ENCODE measurements at places on chromosomes 7 and 10. TPM values are rescaled to one million over a fixed set of nuclear protein-coding genes. Genes with fewer than 3 reads are reported as not detected.

DNA sequence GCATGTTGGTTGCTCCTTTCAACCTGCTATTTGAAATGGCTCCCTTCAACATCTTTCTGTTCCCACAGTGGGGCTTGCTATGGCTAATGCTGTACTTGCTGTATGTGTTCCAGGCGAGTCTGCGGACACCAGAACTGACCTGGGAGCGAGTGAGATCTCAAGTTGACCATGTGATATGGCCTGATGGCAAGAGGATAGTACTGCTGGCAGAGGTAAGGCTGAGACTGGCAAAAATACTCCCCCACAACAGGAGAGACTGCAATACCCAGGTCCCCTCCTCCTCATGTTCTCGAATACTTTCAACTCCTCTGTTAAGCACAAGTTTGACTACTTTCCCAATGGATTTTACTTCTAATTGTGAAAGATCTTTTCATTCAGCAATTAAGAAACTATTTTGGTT is 11.5 kb upstream of the STRIP2 start:
- H3K27ac ChIP-seq: no peak overlapping the region
- no peak for DNase-seq
- H3K4me1 ChIP-seq: no peaks in the 10 kb centered on the region
- H3K36me3 ChIP-seq: no peaks in the 10 kb centered on the region

- no peak overlapping the region for H3K27ac ChIP-seq
- DNase-seq: no peak
- no peaks in the 10 kb centered on the region for H3K36me3 ChIP-seq
- no peak overlapping the region for H3K4me3 ChIP-seq
- H3K4me1 ChIP-seq: peaks cover 12% of the 10 kb centered on the region
These were observed 191.9 kb downstream of the MAD1L1 start for GRCh38 chr7:2040893-2041270.

Gene SLIT1
- 0.49 TPM for total RNA-seq

DNA sequence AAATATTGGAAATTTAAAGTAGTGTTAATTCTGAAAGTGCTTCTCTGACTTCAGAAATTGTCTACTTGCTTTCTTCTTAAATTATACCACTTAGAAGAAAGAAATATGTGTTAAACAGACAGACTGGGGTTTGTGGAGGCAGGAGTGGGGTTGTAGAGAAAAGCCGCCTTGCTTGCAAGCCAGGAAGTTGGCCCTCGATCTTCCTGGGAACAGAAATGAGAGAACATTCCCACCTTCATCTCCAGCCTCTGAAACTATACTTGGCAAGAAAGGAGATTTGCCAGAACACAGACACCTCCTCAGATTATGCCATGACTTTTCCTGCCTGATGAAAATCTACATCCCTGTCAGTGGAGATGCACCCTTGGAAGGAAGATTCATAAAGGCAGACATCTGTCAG is 171.2 kb upstream of the CHRM2 start:
- DNase-seq: no peak
- no peak overlapping the region for H3K4me3 ChIP-seq
- no peak overlapping the region for H3K27ac ChIP-seq
- H3K27me3 ChIP-seq: no peaks in the 10 kb centered on the region
- no peaks in the 10 kb centered on the region for H3K36me3 ChIP-seq

- no peak overlapping the region for H3K4me3 ChIP-seq
- H3K4me1 ChIP-seq: no peaks in the 10 kb centered on the region
- no peak overlapping the region for H3K27ac ChIP-seq
- H3K27me3 ChIP-seq: no peaks in the 10 kb centered on the region
- DNase-seq: no peak
- H3K36me3 ChIP-seq: no peaks in the 10 kb centered on the region
These were observed 56.3 kb downstream of the CRTAC1 start for GRCh38 chr10:97974100-97974499.

Gene CARD11
- 2.9 TPM for total RNA-seq

Gene CYP3A4
- total RNA-seq: not detected

DNA sequence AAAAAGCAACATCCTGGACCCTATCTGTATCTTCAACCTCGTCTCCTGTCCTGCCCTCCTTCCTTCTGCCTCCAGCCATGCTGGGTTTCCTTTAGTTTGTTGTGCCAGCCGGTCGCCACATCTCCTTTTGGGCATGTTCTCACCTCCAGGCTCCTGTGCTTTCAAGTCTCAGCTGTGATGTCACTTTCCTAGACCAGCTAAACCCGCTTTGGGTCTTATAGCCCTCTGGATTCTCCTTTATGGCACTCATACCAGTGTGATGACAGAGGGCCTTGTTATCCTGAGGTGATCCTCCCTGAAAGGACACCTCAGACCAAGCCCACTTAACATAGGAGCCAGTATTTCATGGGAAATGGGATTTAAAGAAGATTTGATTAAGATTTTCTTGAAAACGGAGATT is 108.6 kb downstream of the EMX2 start:
- no peaks in the 10 kb centered on the region for H3K4me1 ChIP-seq
- DNase-seq: no peak
- H3K36me3 ChIP-seq: no peaks in the 10 kb centered on the region
- H3K27ac ChIP-seq: no peak overlapping the region
- no peak overlapping the region for H3K4me3 ChIP-seq

Gene STEAP2
- 32.2 TPM for total RNA-seq

DNA sequence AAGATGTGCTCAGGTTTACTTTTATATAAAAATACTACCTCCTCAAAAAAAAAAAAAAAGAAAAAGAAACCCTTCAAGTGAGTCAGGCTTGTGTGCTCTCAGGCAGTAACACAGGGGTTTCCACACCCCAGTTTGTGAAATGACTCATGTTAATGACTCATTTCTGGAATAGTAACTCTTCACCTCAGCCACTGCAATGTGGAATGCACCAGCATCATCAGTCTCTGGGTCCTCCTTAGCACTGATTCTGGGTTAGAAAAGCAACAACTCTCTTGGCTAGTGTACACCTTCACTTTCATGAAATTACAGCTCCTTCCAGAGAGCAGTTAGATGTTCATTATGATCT is 110.6 kb downstream of the EMX2 start:
- H3K27me3 ChIP-seq: no peaks in the 10 kb centered on the region
- no peak for DNase-seq
- H3K36me3 ChIP-seq: no peaks in the 10 kb centered on the region
- H3K4me3 ChIP-seq: no peak overlapping the region

DNA sequence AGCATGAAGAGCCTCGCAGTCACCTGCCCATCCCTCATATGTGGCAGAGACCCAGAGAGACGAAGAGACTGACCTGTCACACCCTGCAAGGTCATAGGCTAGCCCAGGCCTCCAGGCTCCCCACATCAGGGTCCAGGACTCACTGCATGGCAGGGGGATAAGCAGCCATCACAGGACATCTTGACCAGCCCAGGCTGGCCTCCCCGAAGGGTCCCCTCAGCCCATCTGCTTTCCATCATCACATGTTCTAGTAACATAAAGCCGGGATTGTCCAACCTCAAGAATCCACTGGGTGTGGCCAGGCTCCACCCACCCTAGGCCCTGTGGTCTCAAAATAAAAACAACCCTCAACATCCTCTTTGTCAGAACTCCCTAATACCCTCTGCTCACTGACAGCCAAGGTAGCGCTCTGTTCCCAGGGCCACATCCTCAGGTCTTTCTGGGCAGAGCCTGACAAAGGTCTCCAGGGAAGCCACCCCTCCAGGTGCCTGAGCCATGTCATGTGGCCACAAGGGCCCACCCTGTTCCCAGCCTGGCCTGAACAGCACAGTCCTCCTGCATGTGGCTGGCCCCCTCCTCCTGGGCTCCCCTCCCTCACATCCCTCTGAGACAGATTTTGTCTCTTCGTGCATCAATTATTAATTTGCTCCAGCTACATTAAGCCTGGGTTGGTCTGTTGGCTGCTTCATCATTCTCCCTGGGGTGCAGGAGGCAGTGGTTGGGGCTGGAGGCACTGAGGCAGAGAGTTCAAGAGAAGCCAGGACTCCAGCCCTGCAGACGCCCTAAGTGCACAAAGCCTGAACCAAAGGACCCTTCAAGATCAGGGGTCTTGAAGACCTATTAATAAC is 131.8 kb upstream of the UNC5B start:
- H3K4me1 ChIP-seq: peaks cover 11% of the 10 kb centered on the region
- no peak overlapping the region for H3K27ac ChIP-seq
- DNase-seq: peak; percentile 79
- no peak overlapping the region for H3K4me3 ChIP-seq
- no peaks in the 10 kb centered on the region for H3K36me3 ChIP-seq
- no peaks in the 10 kb centered on the region for H3K27me3 ChIP-seq

DNA sequence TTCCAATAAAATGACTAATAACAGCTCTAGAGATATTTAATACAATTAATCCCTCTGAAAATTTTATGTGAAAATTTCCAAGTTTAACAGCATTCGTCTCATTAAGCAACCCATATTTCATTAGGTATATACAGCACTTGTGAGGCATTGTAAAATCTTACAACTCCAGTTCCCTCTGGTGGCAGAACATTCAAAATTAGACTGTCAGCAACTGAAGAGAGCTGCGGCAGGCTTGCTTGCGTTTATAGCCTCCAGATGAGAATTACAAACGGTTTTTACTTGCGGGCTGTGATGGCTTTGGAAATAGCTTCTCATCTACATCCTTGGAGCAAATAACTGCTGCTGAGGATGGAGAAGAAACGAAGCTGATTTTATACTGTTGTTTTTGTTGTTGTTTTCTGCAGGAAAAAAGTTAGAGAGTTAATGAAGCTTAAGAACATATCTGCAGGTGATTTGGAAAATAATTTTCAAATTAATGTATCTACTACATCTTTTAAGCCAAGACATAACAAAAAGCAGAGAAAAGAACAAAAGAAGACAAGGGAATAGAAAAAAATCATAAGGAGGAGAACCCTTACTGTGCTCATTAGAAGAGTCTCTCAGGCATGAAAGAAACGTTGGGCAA is 171.3 kb downstream of the MAGI2 start:
- no peaks in the 10 kb centered on the region for H3K4me1 ChIP-seq
- DNase-seq: no peak
- H3K36me3 ChIP-seq: no peaks in the 10 kb centered on the region
- no peak overlapping the region for H3K27ac ChIP-seq
- no peak overlapping the region for H3K4me3 ChIP-seq

- no peak for DNase-seq
- H3K27me3 ChIP-seq: no peaks in the 10 kb centered on the region
- H3K4me3 ChIP-seq: no peak overlapping the region
- no peaks in the 10 kb centered on the region for H3K36me3 ChIP-seq
- H3K27ac ChIP-seq: peak overlapping the region; percentile 39
These were observed 28.2 kb downstream of the PHYH start for GRCh38 chr10:13271552-13272163.

Gene NAT16
- not detected for total RNA-seq

Gene CYP2C19
- total RNA-seq: 6.1 TPM

Gene SEMA3A
- 3.4 TPM for total RNA-seq

Gene MBLAC1
- total RNA-seq: 2.9 TPM

Gene NME8
- total RNA-seq: not detected

GRCh38 chr7:101691822-101692384 is 62.8 kb upstream of the MYL10 start:
- H3K27ac ChIP-seq: no peak overlapping the region
- H3K36me3 ChIP-seq: no peaks in the 10 kb centered on the region
- H3K4me3 ChIP-seq: no peak overlapping the region
- no peak for DNase-seq

Gene REEP3
- total RNA-seq: 41.0 TPM

- H3K27ac ChIP-seq: no peak overlapping the region
- no peaks in the 10 kb centered on the region for H3K27me3 ChIP-seq
- no peaks in the 10 kb centered on the region for H3K4me1 ChIP-seq
These were observed 34.1 kb downstream of the LRRC20 start for GRCh38 chr10:70348228-70348850.

Data from vagina (tissue), 2 donors.